ENCODE measurements at places on chromosomes 7 and 10. TPM values are rescaled to one million over a fixed set of nuclear protein-coding genes. Genes with fewer than 3 reads are reported as not detected.

DNA sequence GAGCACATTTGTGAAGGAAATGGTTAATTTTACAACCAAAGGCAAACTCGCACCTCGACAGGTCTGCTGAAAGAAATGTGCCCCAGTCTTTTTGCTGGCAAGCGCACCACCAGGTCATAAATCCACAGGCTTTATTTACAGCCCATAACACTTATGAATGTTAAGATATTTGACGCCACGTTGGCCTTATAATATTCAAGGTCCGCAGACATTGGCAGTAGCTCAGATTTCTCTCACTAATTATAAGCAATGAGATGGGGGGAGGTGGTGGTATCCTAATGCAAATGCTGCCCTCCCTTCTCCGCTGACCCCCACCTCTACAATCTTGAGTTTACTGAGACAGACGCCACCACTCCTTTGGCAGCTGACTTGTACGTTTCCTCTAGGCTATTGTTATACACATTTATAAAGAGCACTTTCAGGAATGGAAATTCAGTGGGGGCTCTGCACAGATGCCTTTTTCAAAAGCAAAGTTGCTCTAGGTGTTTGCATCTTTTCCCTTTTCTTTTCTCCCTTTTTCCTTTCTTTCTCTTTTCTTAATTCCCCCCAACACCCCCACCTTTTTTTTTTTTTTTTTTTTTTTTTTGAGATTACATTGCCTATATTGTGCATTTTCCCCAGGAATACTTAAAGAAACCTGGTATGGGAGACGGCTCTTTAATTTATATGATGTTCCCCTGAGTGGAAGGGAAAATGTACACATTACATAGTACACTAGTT lies 6.7 kb downstream of the TCF7L2 start:
- DNase-seq = no peak

DNA sequence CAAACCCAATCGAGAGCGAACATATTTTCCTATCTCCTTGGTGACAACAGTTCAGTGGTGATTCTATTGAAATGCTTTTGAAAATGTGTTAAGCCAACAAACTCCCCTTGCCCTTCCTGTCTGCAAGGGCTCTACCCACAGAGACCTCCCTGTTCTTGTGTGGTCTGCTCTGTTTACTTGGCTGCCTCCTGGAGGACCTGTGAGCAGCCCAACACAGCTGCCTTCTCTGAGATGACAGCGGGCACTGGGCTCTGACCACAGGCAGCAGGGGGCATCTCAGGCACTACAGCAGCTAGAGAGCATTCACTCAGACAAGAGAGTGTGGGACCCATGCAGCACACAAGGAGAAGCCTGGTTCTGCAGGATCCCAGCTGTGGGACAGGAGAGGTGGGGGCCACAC lies 416.4 kb downstream of the TCERG1L start:
- DNase-seq = no peak

DNA sequence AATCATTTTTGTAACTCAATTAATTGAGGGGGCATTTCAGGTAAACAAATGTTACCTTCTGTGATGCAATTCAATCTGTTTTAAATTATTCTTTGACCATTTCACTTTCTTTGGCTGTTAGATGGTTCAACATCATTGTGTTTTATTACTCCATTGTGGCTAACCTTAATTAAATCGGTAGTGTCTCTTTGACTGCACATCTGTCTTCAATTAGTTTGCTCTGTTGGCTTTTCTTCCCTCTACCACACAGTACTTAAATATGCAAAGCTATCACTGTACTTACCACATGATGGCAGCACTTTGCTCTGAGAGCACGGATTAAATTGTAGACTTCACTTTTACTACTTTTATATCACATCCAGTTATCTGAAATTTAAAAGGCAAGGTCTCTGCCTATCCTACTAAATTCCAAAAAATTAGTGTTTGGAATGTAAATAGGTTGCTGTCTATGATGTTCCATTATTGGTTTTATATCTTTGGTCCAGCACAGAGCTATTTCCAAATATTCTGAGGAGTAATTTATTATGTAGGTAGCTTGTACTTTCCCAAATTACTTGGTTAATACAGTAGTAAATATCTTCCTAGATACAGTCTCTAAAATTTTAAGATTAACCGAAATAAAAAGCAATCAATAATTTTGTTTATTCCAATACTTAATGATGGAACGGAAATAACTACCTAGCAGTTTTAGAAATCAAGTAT lies 352.0 kb downstream of the PCLO start:
- DNase-seq = no peak

Gene STMP1
- total RNA-seq = 22.2 TPM

GRCh38 chr7:128890306-128891109 lies 20.0 kb downstream of the KCP start:
- no peak for DNase-seq

Gene CPED1
- not detected for total RNA-seq

DNA sequence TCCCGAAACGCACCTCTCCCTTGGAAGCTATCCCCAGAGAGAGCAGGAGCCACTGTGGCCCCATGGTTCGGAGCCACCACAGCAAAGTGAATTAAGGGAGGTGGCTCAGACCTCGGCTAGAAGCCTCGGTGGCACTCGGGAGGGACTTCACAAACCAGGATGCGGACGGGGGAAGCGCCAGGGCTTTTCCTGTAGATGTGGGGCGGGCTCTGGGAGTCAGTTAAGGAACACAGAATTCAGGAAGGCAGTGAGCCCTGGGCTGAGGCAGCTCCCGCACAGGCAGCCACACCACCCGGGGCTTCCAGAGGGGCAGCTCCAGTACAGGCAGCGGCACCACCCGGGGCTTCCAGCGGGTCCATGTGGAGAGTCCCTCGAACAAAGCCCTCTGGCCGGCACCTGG lies 42.7 kb upstream of the DPYSL4 start:
- no peak for DNase-seq

- no peak for DNase-seq
Observed at GRCh38 chr10:130206216-130206737, 70.1 kb downstream of the GLRX3 start.

Gene ANXA7
- 84.3 TPM for total RNA-seq

DNA sequence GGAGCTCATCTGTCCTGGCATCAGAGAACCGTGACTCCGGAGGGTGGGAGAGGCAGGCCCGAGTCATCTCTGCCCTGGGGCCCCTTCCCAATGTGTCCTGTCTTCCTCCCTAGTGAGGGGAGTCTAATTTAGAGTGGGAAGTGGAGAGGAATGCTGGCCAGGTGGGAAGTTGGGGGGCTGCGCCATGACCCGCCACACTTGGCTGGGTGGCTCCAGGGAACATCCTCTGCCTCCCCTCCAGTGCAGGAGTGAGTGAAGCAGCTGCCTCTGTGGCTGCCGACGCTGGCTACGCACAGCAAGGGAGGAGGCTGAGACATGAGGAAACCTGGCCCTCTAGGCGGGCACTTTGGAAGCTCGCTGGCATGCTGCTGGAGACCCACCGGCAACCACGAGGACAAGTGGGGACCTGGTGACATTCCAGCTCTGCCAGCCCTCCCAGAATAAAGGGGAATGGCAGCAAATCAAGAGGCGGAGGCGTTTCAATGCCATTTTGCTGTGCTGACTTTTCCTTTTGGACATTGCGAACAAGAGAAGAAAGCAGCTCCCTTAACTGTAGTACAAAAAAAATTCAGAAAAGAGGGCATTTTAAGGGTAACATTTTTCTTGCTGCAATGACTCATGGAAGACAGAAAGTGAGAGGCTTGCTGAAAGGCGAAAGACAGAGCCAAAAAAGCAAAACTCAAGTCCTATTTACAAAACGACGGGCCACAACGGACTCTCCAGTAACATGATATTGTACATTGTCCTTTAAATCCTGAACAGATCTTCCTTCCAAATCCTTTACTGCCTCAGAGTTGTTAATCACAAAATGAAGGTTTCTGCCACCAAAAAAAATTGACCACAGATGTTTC lies 121.2 kb upstream of the PITRM1 start:
- DNase-seq = no peak

- no peak for DNase-seq
Observed at GRCh38 chr10:119517235-119518141, 25.0 kb downstream of the RGS10 start.

- no peak for DNase-seq
Observed at GRCh38 chr7:130210181-130210935, 2.7 kb downstream of the SSMEM1 start.

- no peak for DNase-seq
Observed at GRCh38 chr10:4813496-4813895, 12.5 kb upstream of the AKR1E2 start.

DNA sequence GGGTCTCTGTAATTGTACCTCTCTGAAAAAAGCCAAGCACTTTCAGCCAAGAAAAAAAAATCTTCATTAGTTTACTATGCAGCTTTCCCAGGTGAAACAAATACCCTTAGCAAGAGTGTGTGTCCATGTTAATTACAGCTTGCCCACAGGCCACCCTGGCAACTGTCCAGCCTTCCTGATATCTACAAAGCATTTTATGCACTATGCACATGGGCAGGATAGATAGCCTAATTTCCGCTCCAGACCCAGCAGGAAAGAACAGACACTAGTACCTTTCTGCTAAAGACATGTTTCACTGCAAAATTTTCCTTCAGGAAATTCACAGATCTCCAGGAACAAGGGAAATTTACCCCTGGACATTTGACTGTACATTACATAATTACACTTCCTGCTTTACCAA lies 24.4 kb downstream of the CACNA2D1 start:
- DNase-seq = no peak

DNA sequence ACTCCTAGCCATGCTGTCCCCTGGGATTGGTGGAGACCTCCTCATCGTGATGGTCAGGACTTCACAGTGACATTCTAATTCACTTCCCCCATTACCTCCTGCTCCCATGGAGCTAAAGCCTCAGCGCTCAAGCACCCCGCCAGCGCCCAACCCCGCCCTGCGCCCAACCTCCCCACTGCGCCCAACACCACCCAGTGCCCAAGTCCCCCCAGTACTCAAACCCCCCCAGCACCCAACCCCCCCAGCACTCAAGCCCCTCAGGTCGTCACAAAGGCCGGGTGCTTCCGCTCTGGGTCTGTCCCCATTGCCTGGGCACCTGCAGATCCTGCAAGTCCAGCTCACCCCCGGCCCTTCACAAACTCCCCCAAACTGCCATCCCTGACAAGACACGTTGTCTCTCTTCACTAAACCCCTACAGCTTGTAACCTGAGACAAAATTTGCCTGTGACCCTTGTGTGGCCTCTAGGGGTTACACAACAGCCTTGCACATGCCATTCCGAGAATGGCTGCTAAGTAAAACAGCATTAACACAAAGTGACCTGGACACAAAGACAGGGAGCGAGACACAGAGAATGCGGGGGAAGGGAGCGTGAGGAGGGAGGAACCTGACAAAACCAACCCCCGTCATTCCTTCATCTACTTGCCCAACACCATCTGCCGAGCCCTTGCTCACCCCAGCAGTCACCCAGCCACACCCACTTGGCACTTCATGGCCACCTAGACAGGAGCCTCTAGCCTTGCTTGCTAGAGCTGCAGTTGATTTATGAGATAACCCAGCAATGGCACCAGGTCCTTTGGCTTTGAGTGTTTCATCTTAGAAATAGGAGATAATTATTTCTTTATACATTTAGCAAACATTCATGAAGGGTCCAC lies 107.8 kb downstream of the ADARB2 start:
- no peak for DNase-seq

- DNase-seq = no peak
Observed at GRCh38 chr10:62199584-62199983, 69.1 kb downstream of the RTKN2 start.

GRCh38 chr7:768881-769504 lies 41.9 kb upstream of the PRKAR1B start:
- DNase-seq = no peak

Gene RPEL1
- total RNA-seq = not detected

- DNase-seq = no peak
Observed at GRCh38 chr7:135950972-135951371, 26.2 kb downstream of the MTPN start.

DNA sequence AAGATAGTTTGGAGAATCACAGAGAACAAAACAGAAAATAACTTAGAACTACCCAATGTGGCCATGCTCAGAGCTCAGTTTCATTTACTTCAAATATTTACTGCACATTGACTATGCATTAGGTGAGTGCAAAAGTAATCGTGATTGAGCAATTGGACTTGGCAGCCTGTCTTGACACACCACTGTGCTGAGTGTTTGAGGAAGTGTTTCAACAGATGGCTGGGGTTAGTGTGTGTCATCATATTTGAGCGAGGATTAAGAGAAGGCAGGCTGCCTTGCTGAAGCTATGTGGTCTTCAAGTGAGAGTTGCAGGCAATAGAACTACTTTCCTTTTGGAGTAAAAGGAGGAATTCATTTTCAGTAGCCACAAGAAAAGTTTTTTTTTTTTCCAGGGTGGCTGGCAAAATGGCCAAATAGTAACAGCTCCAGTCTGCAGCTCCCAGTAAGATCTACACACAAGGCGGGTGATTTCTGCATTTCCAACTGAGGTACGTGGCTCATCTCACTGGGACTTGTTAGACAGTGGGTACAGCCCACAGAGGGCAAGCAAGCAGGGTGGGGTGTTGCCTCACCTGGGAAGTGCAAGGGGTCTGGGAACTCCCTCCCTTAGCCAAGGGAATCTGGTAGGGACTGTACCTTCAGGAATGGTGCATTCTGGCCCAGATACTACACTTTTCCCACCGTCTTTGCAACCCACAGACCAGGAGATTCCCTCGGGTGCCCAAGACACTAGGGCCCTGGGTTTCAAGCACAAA lies 37.6 kb downstream of the AKR1C4 start:
- DNase-seq = no peak

DNA sequence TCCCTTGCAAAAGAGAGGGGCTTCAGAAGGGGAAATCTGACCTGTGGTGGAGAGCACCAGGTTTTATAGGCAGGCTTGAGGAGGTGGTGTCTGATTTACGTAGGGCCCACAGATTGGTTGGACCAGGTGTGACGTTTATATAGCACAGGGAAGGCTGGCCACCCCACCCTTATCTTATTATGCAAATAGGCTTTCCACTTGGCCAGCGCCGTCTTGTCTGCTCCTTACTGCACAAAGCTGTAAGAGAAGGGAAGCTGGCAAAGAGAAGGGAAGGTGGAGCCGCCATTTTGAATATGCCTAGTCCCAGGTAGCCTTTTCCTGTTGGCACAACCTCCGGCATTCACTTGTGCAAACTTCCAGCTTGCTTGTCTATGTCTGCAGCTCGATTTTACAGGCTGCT lies 221.4 kb downstream of the GATA3 start:
- DNase-seq = no peak

DNA sequence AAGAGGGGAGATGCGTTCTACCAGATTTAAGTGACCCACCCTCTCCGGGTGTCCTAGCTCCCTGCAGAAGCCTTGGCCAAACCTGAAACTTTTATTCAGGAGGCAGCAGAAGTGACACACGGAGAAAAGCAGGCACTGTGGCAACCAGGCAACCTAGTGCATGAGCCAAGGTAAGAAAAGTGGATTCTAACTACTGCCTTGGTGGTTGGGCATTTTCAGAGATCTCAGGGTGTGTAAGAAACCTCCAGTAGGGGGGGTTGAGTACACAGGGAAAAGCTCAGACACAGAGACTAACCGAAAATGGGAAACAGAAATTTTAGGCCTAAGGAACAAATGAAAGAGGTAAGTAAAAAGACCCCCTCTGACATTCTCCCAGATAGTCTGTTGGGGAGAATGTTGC lies 645.7 kb downstream of the ANKRD7 start:
- no peak for DNase-seq

Gene HABP2
- 0.20 TPM for total RNA-seq

Gene PLEKHS1
- not detected for total RNA-seq

Gene NODAL
- total RNA-seq = not detected

Gene RASSF4
- total RNA-seq = 2.7 TPM

All from T-cell (primary cell).